CD14-positive monocyte (primary cell): ENCODE measurements at places on chromosomes 16 and 17.
A peak's percentile ranks its signal among the peaks of the same experiment; 100 is the strongest.

GRCh38 chr17:28982131-28982793, 23.6 kb downstream of the SEZ6 start:
- peak; percentile 97 for DNase-seq

GRCh38 chr17:2190014-2190413, 113.6 kb downstream of the SMG6 start:
- DNase-seq, result no peak

GRCh38 chr17:61786088-61786487, 77.2 kb downstream of the BRIP1 start:
- no peak for DNase-seq

DNA sequence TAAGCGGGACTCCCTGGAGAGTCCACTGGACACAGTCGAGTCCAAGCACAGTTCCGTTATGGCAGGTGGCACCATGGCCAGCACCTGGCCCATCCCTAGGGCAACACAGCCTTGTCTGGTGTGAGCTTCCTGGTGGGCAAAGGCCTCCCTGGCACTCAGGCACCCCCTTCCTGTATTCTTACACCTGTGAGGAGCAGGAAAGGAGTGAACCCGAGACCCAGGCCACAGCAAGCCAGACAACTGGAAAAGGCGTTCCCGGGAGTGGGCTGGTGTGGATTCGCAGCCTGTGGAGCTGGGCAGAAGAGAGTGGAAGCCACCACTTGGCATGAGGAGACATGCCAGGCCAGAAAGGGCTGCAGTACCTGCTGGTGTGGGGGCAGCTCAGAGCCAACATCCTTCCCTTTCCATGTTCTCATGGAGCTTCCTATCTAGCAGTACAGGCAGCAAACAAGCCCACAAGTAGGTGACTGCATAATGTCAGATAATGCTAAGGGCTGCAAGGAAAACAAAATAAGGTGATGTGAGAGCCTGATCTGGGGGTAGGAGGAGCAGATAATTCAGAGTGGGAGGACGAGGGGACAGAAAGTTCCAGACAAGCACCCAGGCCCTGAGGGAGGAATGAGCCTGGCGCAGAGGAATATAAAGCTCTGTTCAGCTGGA, 87.0 kb downstream of the GNAO1 start:
- DNase-seq, result no peak

DNA sequence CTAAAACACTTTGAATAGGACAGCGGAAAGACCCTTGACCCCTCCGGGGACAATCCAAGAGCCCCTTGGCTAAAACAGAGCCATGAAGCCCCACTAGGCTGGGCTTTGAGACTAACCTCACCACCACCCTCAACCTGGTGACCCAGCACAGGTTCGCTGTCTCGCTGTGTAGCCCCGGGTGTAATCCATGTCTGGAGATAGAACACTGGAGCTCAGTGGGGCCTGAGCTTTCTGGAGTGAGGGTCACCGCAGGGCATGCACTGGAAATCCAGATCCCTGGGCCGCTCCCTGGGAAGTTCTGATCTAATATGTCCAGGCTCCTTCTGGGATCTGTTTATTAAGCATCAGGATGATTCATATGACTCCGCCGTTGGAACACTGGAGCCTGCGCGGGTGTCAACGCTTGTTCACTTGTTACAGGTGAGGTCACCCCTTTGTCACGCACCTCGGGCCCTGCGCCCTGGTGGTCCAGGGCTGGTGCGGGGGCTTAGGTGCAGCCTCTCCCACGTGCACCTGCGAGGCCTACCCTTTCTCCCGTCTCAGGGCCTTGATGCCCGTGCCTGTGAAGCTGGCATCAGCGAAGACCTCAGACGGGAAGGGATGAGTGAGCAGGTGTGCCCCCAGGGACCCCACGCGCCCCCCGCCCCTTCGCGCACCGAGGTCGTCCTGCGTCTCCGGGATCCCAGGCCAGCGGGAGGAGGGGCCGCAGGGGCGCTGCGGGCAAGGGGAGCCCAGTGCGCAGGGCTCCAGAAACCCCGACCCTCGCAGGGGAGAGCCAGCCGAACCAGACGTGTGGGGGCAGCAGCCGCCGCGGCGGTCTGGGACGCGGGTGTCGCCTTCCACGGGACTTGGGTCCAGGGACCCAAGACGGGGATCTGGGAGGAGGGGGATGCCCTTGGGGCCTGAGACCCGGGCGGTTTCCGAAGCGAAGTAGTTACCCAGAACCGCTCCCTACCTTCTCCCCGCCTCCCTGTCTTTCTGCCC, 224.1 kb upstream of the FOXF1 start:
- no peak for DNase-seq

DNA sequence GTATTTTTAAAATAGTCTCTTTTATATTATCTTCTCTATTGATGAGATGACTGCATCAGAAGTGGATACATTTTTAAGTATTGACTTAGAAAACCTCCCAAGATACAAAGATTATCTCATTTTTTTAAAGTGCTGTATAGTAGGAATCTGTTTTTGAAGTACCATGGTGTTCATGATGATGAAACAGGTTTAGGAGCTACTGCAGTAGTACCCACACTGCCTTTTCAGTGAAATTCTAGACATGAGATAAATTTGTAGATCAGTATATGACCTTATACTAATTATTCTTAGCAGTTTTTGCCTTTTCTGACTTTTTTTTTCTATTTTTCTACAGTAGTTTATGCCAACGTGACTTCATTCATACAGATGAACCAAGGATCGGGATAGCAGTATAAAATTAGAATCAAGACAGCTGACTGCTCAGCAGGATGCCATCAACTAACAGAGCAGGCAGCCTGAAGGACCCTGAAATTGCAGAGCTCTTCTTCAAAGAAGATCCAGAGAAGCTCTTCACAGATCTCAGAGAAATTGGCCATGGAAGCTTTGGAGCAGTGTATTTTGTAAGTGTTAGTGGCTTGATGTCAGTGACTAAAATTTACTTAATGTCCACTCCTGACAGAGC, 61.1 kb downstream of the TAOK1 start:
- DNase-seq, result no peak

DNA sequence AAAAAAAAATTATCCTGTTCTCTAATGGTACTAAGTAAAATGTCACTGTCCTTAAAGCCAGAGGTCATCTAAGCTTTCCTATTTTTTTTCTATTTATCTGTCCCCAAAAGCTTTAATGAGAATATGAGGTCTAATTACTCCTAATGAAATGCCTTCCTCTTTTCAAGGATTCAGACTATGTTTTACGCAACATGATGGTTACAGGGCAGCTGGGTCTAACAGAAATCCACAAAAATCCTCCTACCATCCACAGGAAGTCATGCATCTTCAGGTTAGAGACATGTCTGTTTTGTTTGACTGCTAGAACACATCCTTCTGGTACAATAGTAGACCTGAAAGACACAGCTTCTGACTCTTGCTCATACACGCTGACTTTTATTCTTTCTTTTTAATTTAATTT, 29.7 kb upstream of the NSRP1 start:
- no peak for DNase-seq

DNA sequence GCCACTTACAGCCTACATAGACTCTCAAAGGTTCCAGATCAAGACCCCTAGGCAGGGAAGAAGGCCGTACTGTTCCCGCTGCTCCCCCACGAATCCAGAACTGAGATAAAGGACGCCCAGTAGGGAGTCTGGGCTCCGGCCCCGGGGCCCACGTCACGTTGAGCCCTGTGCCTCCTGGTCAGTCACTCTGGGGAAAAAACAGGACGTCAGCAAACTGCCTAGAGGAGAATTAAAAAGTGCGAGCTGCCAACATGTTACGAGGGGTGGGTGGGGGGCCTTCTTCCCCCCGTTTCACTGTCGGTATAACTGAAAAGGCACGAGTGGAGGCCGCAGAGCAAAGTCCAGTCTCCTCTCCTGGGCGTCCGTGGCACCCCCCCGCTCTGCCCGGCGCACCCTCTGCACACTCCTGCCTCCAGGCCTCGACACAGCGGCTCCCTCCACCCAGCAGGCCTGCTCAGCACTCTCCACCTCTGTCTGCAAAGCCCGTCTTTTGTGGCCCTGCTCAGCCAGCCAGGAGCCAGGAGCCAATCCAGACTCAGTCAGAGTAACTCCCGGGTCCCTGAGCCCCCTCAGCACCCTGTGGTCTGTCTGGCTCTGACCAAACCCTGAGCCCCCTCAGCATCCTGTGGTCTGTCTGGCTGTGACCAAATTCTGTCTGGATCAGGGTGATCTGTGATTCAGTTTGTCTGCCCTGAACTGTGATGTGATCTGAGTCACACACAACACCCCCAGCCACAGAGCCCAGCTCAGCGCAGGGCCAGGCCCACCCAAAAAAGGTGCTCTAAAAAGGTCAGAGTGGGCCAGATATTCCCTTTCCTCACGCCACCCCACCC, 6.2 kb downstream of the ITGAE start:
- DNase-seq, result no peak
